NCI-H187 treated with DMSO at 0.1 percent for 48 hours (cell line): ENCODE measurements at places on chromosomes 3 and 15.

GRCh38 chr3:24704496-24704895, 209.8 kb upstream of the THRB start:
- no peak for DNase-seq

GRCh38 chr15:60760646-60761504, 281.9 kb upstream of the ICE2 start:
- no peak for DNase-seq

DNA sequence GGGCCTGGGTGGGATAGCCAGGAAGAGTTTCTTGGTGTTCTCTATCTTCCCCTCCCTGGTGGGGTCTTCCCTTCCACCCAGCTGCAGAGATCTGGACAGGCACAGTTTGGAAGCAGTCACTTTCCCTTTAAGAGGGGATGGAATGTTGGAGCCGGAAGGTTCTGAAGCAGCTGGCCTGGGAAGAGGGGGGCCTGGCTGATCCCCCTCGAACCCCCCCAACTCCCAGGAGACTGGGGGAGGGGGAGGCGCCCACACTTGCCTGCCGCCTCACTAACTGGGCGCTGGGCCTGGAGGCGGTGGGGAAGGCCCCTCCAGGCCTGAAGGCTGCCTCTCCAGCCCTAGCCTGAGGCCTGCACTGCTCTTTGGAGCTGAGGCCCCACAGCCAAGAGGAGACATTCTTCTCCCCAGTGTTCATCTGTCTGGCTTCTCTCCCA, 1.4 kb downstream of the DVL3 start:
- no peak for DNase-seq

GRCh38 chr3:88195951-88196434, 46.2 kb downstream of the C3orf38 start:
- no peak for DNase-seq

GRCh38 chr3:49329186-49329585, 10.7 kb downstream of the USP4 start:
- no peak for DNase-seq

- no peak for DNase-seq
These were observed 27.8 kb downstream of the RBPMS2 start for GRCh38 chr15:64747578-64747977.

- DNase-seq = no peak
These were observed 10.9 kb downstream of the CERS3 start for GRCh38 chr15:100517846-100518245.

DNA sequence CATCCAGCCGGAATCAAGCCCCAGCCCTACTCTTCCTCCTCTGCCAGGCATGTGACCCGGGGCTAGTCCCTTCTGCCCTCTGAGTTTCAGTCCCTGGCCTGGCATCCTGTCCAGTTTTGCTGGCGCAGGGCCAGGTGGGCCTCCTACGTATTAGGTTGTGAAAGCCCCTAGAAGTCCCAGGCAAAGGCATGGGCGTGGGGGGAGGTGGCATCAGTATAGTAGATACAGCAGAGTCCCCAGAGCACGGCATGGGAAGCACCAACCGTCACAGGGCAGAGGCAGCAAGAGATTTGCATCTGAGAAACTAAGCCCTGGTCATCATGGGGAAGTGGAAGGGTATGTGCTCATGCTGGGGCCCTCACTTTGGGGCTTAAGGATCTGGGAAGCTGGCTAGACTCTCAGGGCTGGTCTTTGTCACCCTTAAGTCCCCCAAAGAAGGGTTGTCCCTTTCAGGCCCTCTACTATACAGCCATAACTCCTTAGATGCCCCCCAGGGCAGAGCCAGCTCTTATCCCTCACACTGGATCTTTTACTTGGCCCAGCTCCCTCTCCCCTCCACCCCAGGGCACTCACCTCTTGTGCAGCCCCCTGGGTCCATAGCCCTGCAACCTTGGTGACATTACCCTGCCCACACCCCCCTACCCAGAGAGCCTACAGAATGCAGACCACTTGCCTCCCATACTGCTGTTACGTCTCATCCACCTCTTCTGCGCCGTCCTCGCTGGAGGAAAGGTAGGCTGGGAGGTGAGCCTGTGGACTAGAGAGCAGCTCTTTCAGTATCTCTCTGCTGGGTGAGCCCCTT, 11.3 kb downstream of the NBEAL2 start:
- no peak for DNase-seq

DNA sequence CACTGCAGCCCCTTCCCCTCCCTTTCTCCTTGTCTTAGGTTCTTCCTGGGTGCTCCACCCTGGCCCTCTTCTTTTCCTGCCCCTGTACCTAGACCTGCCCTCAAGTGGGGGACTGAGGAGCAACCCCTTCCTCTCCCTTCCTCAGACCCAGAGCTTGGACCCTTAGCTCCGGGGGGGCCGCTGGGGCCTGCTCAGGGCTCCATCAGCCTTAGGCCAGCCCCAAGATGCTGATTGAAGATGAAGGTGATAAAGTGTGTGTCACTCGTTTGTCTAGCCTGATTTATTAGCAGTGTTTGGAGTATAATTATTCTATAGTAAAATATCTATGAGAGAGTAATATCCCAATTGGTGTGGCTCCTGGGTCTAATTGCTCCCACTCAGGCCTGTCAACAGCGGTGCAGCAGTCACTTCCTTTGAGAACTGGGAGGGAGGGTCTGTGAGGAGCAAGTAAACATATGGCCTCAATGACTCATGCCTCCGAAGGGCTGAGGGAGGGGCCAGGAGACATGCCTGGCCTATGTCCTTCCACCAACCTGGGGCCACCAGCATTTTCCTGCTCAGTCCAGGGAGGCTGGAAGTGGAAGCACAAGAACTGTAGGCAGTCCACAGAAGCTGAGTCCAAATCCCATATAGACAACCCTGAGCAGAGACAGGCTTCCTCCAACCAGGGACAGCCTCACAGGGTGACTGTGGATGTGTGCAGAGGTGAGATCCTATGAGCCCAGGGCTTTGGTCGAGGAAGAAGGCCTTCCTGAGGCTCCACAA, 123.2 kb downstream of the DNAJB8 start:
- no peak for DNase-seq

GRCh38 chr15:91844928-91845327, 8.6 kb upstream of the SLCO3A1 start:
- DNase-seq = no peak

DNA sequence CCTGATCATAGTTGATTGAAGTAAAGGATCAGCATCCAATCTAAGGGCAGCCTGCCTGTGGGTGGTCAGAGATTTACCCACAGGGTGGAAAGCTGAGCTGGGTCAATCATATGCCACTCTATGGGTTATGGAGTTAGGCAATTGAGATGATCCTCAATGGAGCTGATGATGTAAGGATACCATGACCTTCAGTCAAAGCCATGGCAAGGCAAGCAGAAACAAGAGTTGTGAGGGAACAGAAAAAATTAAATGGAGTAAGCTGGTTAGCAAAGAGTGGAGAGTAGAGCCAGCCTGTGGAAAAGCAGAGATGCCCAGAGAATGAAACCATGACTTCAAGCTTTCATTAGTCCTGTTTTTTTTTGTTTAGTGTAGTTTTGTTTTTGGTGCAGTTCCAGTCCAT, 5.7 kb upstream of the IQGAP1 start:
- DNase-seq = no peak

DNA sequence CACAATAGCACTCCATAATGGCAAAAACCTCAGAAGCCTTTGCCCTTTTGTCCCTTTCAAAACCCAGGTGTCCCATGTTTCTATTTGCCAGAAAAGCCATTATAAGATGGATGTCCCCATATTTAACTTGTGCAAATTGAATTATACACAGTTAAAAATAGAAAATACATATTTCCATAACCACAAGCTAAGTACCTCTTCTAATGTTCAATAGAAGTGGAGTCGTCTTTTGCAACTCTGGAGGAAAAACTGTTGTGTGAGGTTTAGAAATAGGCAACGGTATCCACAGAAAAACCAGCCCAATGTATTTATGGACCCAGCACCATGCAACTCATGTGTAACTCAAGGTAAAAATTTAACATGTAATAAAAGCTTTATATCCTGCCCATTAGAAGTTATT, 83.6 kb upstream of the STRIT1 start:
- no peak for DNase-seq

GRCh38 chr3:87568331-87568730, 291.9 kb upstream of the POU1F1 start:
- no peak for DNase-seq

GRCh38 chr3:186261638-186262037, 100.4 kb downstream of the DGKG start:
- DNase-seq = no peak

DNA sequence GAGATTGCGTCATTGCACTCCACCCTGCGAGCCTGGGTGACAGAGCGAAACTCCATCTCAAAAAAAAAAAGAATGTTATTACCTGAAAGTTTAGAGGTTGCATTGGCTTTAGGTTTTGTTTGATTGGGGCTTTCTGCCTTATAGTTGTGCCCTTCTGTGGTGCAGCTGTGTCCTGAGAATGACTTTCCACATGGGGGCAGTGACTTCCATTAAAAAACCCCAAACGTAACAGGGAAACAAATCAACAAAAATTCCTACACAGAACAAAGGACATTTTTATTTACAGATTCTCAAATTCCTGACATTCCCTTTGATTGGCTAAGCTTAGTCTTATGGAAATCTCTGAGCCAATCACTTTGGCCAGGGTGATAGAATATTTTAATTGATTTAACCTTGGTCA, 154.1 kb upstream of the GPR149 start:
- no peak for DNase-seq

DNA sequence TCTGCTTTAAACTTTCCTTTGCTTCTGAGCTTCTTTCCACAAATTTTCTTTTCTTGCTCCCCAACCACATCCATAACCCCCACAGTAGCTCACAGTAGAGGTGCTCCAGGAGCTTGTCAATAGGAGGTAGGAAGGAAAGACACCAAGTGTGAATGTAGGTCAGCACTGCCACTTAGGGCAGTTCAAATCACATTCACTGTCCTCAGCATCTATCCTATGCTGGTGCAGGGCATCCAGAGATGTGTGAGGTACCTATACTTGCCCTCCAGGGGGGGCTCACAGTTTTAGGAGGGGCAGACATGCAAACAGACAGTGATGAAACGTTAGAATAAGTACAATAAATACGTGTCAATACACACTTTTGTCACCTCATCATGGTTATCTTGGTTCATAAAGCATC, 1.5 kb upstream of the SPSB4 start:
- no peak for DNase-seq
